ENCODE measurements at places on chromosomes 5 and 9. TPM values are rescaled to one million over a fixed set of nuclear protein-coding genes. Genes with fewer than 3 reads are reported as not detected.

Gene PROB1
- total RNA-seq = 4.3 TPM

Gene RCL1
- 18.2 TPM for total RNA-seq

Gene STPG3
- total RNA-seq = not detected

Gene SLC25A2
- total RNA-seq = not detected

Gene BTNL8
- not detected for total RNA-seq

Gene TOMM5
- total RNA-seq = 123 TPM

Gene MGAT4B
- total RNA-seq = 23.7 TPM

Gene FOXD4
- not detected for total RNA-seq

Gene ARSI
- total RNA-seq = not detected

Gene CBY3
- total RNA-seq = not detected

Gene SPINK7
- total RNA-seq = not detected

Gene USP20
- total RNA-seq = 50.7 TPM

Gene IL5
- not detected for total RNA-seq

Gene FPGS
- total RNA-seq = 73.8 TPM

Gene TAF11L10
- not detected for total RNA-seq

Gene PCDHA11
- not detected for total RNA-seq

Gene GFI1B
- not detected for total RNA-seq

Gene S100Z
- total RNA-seq = 0.75 TPM

Gene RLN2
- total RNA-seq = 2.4 TPM

Gene CENPK
- 89.8 TPM for total RNA-seq

Gene NDUFS6
- 32.3 TPM for total RNA-seq

Gene SHISAL2B
- not detected for total RNA-seq

Gene NDUFAF2
- 30.5 TPM for total RNA-seq

Gene PDLIM4
- not detected for total RNA-seq

Gene PCDHA1
- not detected for total RNA-seq

Gene HTR4
- total RNA-seq = not detected

Gene PLEKHG4B
- not detected for total RNA-seq

Gene TMEM215
- not detected for total RNA-seq

Gene CTNND2
- not detected for total RNA-seq

Gene MVB12B
- total RNA-seq = 1.4 TPM

Gene SLC34A3
- not detected for total RNA-seq

Gene PCDHB11
- not detected for total RNA-seq

Gene CATSPER3
- 0.51 TPM for total RNA-seq

Gene NUTM2G
- total RNA-seq = not detected

Gene TRIM7
- 4.8 TPM for total RNA-seq

Gene CTSV
- 2.8 TPM for total RNA-seq

Gene CCDC152
- 9.0 TPM for total RNA-seq

Gene KCNV2
- not detected for total RNA-seq

Gene ZNF883
- total RNA-seq = 1.0 TPM

Gene LCN2
- not detected for total RNA-seq

Data from activated naive CD4-positive, alpha-beta T cell treated with anti-CD3 and anti-CD28 coated beads, Interleukin-2, amount 50 U/mL, for 72 hours (primary cell).